ENCODE measurements at places on chromosomes 2 and 18.
A peak's percentile ranks its signal among the peaks of the same experiment; 100 is the strongest.

DNA sequence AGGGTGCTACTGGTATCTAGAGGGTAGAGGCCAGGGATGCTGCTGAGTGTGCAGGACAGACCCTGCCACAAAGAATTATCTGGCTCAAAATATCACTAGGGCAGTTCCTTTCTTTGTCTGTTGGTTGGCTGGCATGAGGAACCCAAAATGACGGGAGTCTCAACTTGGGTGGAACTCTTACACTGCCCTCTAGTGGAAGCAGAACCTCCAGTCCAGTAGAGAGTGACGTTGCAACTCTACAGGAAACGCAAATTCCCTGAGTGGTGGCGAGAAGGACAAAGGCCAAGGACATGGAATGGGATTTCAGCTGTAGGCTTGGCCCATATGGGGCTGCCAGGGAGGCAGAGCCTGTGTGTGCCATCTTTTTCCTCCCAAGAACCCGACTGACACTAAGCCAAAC, 47.1 kb downstream of the COPS8 start:
- no peak for DNase-seq

- DNase-seq, result no peak
Measured at GRCh38 chr18:55390898-55391297, 197.1 kb downstream of the TCF4 start.

DNA sequence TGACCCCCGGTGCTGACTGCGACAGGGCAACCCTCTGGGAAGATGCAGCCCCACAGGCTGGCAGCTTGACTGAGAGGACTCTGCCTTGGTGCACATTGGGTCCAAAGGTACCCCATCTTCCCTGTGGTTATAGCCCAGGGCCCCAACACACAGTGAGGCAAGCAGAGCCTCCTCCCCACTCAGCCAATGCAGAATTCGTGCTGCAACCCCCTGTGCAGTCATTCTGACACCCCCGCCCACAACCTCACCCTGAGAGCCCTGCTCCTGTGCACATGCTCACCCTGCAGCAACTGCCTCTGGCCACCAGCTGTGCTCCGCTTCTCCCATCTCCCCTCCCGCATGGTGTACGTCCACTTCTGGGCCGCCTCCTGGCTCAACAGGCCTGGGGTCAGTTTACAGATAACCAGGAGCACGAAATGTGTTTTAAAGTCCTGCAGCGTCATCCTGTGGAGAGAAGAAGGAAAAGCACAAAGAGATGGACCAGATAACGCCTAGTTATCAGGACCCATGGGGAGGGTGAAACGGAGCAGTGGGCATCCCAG, 24.4 kb downstream of the CAPN14 start:
- no peak for DNase-seq

DNA sequence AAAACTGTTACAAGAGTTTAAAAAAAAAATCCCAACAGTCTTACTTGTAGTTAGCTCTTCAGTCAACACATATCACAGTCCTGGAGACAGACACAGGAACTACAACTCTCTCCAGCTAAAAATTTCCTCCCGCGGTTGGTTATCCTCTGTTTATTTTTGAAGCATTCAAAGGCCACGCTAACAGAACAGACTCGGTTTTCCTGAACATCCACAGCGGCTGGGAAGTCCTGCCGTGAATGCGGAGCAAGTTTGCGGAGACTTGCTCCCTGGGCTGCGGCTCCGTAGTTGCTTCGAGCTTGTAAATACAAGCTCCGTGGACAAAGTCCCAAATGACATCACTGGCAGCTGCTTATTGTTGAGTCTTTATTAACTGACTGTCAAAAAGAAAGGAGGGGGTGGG, at the start of gene NCKAP5:
NCKAP5 (minus strand) TSS at position 292 of the 400 bp plus-strand sequence. CDS start 50,937 bp downstream, outside the sequence.
- no peak for DNase-seq

- no peak for DNase-seq
Measured at GRCh38 chr2:206482123-206482522, 38.8 kb downstream of the ADAM23 start.

- DNase-seq, result no peak
Measured at GRCh38 chr2:239821694-239822075, 203.5 kb downstream of the NDUFA10 start.

DNA sequence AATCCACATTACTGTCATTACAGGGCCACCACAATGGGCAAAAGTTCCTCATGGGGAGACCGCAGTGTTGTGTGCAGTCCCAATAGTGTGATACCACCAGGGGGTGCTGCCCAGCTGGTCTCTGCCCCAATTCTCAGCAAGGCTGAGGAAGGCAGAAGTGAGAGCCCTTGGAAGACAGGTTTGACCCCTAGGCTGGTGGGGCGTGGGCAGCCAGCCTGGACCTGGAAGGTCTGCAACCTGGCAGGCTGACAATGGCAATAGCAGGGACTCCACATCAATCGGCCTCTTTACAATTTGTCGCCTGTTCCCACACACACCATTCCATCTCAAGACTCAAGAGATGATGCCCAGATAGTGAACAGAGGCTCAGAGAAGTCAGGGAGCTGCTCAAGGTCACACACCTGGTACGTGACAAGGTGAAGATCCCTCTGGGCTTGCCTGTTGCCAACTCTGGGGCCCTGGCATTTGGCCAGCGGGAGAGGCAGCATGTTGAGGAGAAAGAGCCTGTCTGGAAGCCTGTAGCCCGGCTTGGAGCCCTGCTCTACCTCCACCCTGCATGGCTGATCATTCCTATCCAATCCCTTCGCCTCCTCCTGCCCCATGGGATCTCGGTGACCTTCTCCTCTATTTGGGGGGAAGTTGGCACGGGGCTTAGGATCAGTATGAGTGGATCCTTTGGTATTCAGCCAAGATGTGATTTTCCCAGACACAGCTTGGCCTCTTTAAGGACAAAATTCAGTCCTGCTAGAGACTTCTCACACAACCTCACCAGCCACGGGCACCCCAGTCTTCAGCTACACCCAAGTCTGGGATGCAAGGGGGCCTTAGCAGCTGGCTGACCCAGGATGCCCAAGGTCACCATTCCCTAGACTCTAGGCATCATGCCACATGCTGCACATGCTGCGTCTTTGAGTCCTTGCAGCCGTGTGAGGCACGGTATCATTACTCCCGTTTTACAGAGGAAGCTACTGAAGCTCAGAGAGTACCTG, 2.9 kb upstream of the ATOH8 start:
- peak; percentile 22 for DNase-seq

GRCh38 chr2:143482771-143483170, 353.6 kb downstream of the ARHGAP15 start:
- DNase-seq, result no peak

DNA sequence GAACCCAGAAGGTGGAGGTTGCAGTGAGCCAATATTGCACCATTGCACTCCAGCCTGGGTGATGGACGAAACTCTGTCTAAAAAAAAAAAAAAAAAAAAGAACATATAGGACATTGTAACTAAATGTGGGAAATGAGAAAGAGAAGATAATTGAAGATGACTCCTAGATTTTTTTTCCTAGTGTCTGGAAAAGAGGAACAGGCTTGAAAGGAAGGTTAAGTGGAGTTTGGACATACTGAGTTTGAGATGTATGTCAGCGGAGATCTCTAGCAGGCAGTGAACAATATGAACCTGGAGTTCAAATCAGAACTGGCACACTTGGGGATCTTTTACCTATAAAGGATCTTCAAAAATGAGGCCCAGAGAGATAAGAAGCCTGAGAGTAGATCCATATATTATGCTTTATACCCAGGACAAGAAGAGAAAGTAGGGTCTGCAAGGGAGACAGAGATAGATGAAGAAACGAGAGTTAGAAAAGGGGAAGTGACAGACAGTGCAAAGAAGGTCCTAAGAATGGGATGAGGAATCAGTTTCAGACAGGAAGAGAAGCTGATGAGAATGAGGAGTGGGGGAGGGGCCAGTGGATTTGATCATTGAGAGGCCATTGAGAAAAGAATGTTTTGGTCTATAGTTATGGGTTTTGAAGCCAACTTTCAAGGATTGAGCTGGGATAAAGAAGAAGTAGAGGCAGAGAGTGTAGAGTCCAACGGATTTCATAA, 46.9 kb upstream of the CD28 start:
- DNase-seq, result no peak

DNA sequence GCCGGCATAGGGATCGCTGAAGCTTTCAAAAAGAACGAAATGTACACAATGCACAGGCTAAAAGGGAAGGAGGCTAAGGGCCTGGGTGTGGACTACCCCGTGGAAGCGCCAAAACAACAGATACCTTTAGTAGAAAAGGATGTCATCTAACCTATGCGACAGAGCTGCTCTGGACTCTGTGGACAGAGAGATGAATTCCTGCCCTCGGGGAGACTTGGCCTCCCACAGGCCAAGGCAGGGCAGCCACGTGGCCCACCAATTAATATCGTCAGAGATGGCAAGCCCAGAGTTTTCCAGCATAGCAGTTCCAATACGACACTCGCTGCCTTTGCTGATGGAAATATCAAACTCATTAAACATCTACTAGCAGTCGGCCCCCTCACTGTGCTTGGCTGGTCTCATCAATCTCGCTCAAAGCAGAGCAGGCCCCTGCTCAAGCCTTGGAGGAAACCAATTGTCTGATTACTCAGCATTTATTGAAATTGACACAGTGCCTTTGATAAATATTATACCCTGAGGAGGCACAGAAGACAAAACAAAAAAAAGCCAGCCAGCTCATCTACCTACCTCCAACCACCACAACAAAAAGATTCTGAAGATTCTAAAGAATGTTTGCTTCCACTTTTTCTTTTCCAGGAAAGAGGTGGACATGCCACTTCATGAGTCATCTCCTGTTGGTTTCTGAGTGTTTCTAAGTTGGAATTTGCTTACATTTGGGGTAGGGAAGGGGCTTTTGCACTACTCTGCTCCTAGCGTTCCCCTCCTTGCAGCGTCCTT, 79.0 kb upstream of the ACAA2 start:
- DNase-seq, result no peak

GRCh38 chr2:23384551-23385343, at the start of gene KLHL29:
KLHL29 (plus strand) TSS chr2:23385179; CDS start chr2:23562197, 177,018 bp downstream.
- DNase-seq, result peak; percentile 23

- DNase-seq, result no peak
Measured at GRCh38 chr2:74947703-74948102, 10.7 kb upstream of the POLE4 start.

- DNase-seq, result no peak
Measured at GRCh38 chr2:108367014-108367413, 10.7 kb upstream of the SULT1C4 start.

DNA sequence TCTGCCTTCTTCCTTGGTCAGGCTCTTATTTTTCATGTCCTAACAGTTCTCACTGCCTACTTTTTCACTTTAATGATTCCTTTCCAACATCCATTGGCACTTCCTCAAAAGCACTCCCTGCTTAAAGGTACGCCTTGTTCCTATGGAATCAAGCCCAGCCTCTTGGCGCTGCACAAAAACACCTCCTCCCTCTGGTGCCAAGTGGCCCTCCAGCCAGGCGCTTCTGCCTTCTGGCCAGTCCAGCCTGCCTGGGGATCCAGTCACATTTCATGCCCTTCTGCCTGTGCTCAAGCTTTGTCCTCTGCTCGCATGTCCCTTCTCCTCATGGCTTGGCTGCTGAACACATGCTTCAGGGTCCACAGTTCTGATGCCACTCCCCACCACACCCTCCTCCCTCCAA, 6.3 kb downstream of the TPRKB start:
- no peak for DNase-seq

GRCh38 chr2:6626401-6627012, 239.2 kb downstream of the CMPK2 start:
- DNase-seq, result no peak

DNA sequence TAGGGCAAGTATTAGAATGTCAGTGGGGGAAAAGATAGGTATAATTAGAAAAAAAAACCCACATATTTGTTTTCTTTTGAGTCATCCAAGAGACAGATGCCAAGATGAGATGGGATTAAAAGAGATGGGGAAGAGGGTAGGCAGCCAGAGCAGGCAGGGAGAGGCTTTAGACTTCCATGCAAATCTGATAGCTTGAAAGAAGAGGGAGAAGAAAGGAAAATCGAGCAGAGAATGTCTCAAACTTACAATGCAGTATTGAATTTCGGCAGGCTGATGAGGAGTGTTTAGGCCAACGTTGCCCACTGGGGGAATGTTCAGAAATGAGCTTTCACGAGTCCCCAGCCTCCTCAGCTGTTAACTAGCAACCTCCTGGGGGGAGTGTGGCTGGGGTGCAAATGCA, 91.3 kb downstream of the SPATS2L start:
- DNase-seq, result no peak

DNA sequence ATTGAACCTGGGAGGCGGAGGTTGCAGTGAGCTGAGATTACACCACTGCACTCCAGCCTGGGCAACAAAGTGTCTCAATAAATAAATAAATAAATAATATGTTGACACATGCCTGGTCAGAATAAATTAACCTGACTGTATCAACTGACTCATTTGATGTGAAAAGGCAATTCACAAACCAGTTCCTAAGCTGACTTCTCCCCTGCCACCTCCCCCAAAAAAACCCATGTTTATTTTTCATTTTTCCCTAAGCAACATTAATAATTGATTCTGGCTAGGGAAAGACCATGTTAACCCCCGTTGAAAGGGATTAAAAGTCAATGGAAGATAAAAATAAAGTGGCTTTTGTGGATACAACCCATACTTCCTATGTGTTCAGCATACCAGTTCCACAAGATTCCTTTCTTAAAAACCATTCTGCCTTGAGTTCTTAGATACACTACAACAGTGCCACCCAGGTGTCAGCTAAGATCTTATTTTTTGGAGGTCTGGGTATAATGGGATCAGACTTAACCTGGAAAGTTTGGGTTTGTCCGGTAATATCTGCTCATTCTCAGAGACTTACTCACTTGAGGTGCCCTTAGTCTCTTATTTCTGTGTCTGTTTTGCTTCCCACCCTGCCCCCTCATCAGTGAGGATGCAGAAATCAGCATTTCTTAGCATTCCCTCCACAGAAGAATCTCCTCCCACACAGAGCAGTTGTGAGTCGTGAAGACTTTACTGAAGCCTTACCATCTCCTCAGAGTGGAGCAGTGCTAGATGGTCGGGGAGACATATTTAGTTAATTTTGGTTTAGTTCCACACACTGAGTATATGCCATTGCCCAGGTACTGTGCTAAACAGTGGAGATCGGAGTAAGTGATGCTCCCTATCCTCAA, 10.1 kb upstream of the MCFD2 start:
- no peak for DNase-seq

- DNase-seq, result peak; percentile 31
Measured at GRCh38 chr2:199979832-199980628, 24.6 kb downstream of the MAIP1 start.

Measured in activated CD8-positive, alpha-beta memory T cell treated with anti-CD3 and anti-CD28 coated beads for 48 hours (primary cell).